Nephron progenitor cell (in vitro differentiated cells): ENCODE measurements at places on chromosomes 4 and X.

GRCh38 chr4:6275898-6276806 lies 6.5 kb downstream of the WFS1 start:
- DNase-seq: no peak

GRCh38 chr4:113869743-113870375 lies 108.3 kb upstream of the CAMK2D start:
- DNase-seq: no peak

GRCh38 chrX:134431894-134432293 lies 28.1 kb upstream of the HPRT1 start:
- no peak for DNase-seq

DNA sequence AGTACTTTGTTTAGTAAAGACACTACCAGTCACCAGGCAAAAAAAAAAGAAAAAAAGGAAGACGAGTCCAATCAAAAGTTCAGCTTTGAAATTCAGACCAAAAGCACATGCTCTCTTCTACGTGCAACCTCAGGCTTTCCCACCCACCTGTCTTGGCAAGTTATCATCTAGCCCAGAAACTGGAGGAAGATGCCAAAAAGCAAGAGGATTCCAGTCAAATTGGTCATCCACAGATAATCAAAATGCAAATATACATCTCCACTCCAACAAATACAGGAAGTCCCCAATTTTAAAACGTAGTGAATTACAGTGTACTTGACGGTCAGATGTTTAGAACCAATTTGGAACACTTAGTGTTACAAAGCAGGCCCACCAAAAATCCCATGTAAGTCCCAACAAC lies 96.5 kb downstream of the PALLD start:
- DNase-seq: no peak

GRCh38 chr4:2462992-2463762 lies 5.7 kb upstream of the RNF4 start:
- no peak for DNase-seq

GRCh38 chrX:54934058-54934457 lies 13.4 kb downstream of the TRO start:
- no peak for DNase-seq

DNA sequence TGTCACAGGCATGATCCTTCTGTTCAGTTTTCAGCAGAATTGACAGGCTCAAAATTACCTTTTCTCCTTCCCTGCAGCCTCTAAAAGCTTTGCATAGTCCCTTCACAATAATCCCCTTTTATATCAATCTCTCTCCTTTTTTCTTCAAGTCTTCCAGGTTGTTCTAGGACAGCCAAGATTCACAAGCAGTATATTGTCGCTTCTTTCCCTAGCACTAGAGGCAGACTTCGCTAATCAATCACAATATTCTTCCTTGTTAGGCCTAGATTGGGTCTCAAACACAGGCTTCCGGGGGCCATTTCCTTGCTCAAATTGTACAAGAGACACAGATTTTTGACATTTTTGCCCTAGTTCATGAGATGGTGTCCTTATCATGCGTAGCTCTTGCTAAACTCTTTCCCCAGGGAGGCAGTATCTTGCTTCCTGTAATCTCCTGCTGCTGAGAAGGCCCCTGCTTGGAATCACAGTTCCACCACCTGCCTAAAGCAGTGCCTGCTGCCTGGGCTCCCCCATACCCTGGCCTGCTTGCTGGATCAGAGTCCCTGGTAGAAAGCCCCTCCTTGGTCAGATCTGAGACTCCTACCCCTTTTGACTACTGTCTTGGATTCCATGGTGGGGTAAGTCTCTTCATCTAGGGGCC lies 57.3 kb downstream of the DMP1 start:
- no peak for DNase-seq

DNA sequence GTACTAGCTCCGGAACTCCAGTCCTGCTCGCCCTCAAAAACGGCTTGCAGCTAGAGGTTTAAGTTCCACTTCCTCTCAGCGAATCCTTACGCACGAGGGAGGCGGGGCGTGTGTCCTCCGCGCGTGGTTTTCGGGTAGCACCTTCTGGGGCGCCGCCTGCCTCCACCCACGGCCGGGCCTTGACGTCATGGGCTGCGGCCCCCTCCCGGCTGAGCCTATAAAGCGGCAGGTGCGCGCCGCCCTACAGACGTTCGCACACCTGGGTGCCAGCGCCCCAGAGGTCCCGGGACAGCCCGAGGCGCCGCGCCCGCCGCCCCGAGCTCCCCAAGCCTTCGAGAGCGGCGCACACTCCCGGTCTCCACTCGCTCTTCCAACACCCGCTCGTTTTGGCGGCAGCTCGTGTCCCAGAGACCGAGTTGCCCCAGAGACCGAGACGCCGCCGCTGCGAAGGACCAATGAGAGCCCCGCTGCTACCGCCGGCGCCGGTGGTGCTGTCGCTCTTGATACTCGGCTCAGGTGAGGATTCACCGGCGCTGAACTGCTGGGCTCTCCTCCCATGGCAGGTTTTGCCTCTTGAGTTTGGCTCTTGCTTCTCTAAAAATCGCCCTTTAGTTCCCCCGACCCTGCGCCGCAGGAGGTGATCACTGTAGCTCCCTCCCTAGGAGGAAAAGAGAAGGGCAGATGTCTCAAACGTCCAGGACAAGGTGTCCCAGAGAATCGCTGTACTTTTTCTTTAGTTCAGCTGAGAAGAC lies at the start of gene AREG:
TSS of gene AREG (plus strand) at position 246 of the 752 bp plus-strand sequence. CDS start at position 456, 210 bp downstream.
- DNase-seq: peak; percentile 67

DNA sequence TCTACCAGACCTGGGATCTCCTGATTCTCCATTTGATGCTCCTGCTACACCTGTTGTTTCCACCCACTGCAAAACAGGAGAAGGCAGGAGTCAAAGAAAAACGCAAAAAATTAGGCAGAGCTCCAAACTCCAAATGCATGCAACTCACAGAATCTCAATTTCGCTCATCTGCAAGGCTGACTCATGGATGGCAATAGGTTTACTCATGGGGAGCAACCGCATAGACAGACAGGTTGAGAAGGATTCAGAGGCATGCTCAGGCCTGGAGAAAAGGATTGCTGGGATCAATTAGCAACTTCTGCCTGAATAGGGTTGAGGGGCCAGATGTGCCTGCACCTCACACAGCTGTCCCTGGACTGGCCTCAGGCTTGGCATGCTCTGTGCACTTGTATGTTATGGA lies 231.0 kb downstream of the LDB2 start:
- DNase-seq: no peak

DNA sequence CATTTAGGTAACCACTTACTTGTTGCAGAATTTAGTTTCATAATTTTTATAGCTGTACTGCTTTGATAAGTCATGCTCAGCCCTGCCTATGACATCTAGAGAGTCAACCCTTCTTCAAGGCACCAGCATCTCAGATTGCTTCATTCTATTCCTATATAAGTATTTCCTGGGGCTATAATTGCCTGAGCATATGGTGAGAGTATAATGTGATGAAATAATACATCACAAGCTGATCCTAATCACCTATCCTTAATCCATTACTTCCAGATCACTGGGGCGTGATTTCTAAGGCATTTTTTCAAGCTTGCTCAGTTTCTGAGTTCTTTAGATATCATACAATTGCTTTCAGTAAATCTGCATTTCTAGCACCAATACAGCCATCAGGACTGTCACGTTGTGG lies 200.0 kb upstream of the NPY2R start:
- DNase-seq: no peak

- DNase-seq: no peak
Observed at GRCh38 chrX:31860686-31861085, 788.8 kb upstream of the FTHL17 start.

DNA sequence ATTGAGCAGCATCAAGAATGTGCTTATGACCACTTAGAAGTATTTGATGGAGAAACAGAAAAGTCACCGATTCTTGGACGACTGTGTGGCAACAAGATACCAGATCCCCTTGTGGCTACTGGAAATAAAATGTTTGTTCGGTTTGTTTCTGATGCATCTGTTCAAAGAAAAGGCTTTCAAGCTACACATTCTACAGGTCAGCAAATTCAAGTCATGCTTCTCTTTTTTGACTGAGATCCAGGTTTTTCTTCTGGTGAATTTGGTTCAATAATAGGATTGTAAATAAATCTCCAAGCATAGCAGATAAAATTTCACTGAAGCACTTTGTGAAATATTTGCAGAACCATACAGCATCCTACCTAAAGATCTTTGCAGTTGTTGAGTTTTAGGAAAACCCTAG lies 218.1 kb downstream of the TLL1 start:
- no peak for DNase-seq

DNA sequence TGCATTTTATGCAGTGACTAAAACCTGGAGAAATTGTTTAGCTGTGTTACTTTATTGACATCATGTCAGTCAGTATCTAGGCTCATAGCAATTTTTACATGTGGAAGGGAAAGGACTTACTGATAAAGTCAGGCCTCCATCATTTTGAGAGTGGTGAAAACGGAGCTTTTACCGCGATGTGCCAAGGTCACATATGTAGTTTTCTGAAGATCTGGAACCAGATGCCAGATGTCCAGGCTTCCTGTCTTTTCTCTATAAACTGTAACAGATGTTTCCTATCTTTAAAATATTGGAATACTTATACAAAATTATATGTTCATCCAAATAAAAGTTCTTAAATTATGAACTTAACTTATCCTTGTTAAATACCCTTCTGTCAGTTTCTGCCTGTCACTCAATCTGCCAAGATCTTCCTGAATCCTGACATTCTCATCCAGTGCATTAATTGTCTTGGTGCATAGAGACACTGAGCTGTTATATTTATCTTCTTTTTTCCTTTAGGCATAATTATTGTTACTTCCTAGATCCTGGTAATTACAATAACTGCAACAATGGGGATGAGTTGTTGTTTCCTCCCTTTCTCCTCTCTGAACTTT lies 1646.2 kb upstream of the TENM3 start:
- no peak for DNase-seq

DNA sequence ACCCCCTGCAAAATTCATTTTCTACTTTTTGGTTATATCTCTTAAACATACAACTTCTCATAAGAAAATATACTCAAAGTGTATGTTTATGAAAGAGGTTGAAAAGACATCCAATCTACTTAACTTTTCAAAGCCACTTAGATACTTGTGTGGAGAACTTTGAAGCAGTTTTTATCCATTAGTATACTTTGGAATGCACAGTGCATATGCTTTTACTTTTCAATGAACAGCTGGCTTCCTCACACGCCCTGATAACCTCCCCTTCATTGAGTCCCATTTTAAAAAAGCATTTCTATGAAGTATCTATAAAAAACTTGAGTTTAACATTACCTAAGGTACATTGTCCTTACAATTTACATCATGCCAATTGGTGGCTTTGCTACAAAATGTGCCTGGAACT lies 73.8 kb downstream of the VEGFC start:
- no peak for DNase-seq

DNA sequence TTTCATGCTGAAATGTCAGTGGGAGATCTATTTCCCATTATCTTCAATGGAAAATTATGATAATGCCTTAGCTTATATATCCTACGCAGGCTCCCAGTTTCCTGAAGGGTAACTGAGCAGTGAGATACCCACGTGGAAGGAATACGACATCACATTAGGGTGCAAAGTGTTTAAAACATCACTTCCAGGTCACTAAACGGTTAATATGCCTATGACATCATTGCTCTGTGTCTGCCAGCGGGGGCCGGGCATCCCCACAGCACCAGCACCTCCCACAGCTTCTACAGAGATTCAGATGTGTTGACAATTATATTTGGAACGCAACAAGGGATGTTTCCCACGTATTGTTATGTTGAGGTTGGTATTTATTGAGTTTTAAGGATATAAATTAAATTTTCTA lies 27.1 kb downstream of the TMEM271 start:
- no peak for DNase-seq

DNA sequence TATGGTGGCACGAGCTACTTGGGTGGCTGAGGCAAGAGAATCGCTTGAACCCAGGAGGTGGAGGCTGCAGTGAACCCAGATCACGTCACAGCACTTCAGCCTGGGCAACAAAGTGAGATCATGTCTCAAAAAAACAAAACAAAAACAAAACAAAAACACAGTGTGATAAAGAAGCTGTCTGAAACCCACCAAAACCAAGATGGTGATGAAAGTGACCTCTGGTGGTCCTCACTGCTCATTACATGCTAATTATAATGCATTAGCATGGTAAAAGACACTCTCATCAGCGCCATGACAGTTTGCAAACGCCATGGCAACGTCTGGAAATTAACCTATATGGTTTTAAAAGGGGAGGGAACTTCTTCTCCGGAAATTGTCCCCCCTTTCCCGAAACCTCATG lies 29.4 kb upstream of the OPHN1 start:
- DNase-seq: peak; percentile 10

DNA sequence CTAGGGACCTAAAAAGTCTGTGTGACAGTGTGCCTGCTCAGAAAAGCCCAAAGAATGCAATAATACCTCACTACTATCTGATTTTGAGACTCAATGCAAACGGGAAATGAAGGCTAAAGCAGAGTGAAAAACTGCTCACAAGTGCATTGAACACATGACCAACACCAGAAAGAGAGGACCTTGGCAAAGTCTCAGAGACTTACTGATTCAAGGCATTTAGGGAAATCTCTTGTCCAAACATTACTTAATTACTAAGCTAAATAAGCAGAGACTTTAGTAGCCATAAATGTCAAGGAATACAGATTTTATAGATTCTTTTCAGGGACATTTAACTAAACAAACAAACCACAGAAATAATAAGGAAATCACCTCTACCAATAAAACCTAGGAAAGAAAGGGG lies 916.0 kb downstream of the FSTL5 start:
- no peak for DNase-seq

DNA sequence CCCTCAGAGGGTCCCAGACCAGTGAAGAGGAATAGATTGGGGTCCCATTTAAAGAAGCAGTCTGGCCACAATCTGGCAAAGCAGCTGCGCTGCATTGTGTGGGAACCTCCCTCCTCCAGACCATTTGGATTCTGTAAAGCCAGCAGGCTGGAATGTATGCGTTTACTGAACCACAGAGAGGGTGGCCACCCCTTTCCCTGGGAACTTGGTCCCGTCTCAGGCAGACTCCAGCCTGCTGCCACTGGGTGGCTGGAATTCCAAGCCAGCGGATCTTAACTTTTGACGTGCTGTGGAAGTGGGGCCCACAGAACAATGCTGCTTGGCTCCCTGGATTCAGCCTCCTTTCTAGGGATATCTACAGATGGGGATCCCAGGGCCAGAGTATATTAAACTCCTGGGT lies 307.2 kb downstream of the DACH2 start:
- peak; percentile 15 for DNase-seq

- no peak for DNase-seq
Observed at GRCh38 chr4:37725718-37726117, 39.5 kb upstream of the RELL1 start.

GRCh38 chr4:179028321-179028720 lies 1586.1 kb upstream of the AGA start:
- DNase-seq: no peak

GRCh38 chrX:77640702-77641101 lies 145.3 kb downstream of the ATRX start:
- no peak for DNase-seq

DNA sequence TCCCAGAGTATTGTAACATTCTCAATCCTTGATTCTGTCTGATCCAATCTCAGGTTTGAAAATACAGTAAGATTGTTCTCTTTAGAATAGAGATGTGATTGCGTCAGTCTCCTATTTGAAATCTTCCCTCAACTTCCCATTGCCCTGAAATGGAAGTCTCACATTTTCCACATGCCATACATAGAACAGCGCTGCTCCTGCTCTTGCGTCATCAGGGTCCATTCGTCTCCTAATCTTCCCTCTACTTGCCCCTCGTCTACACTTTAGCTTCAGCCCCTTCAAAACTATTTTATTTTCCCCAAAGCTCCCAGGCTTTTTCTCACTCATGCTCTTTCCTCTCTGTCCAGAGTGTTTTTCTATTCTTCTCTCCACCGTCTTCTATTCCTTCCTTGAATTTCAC lies 301.7 kb upstream of the MAGEB2 start:
- no peak for DNase-seq

- no peak for DNase-seq
Observed at GRCh38 chr4:48275686-48276085, 6.0 kb upstream of the TEC start.
